RWPE2 (cell line): ENCODE measurements at places on chromosomes 1 and 21.

- no peak for DNase-seq
Measured at GRCh38 chr21:45836268-45836655, 145.3 kb upstream of the COL6A1 start.

DNA sequence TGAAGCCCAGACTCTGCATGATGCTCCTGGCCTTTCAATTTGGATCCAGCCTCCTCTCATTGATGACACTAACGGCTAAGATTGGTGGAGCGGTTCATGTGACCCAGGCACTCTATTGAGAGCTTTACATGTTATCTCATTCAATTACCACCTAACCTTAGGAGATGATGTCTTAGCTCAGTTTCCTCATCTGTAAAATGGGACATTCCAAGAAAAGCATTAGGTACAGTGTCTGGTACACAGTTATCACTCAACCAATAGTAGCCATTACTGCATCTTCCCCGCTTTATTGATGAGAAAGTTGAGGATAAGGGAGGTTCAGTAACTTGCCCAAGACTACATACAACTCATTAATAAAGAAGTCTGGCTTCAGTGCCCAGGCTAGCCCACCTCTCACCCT is 17.0 kb downstream of the HEYL start:
- DNase-seq, result no peak

DNA sequence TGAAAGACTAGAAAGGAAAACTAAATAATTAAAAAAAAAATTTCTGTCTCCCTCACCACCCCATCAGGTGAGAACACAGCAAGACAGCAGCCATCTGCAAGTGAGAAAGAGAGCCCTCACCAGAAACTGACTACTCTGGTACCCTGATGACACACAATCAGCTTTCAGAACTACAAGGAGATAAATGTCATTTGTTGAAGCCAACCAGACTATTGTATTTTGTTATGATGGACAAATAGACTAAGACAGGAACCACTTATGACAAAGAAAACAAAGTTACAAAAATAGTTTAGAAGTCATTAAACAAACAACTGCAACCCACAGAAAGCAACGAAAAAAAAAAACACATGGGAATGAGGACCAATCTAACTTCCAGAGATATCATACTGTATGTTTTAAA is 98.3 kb downstream of the FAF1 start:
- no peak for DNase-seq

GRCh38 chr1:241881440-241881839 is 33.4 kb downstream of the EXO1 start:
- DNase-seq, result no peak

DNA sequence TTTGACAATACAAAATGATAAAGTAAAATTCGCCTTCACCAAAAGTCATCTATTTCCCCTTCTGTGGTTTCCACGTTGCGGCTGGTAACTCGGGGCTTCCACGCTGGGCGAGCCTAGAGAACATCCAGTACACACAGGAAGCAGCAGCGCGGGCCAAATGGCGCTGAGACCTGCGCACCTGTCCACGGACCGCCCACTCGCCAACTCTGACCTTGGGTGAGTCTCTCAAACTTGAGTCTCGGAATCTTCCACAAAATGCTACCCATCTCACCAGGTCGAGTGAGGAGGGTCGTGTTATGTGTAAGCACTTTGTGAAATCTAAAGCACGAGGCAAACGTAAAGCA is 820 bp upstream of the TTF2 start:
- peak; percentile 69 for DNase-seq

DNA sequence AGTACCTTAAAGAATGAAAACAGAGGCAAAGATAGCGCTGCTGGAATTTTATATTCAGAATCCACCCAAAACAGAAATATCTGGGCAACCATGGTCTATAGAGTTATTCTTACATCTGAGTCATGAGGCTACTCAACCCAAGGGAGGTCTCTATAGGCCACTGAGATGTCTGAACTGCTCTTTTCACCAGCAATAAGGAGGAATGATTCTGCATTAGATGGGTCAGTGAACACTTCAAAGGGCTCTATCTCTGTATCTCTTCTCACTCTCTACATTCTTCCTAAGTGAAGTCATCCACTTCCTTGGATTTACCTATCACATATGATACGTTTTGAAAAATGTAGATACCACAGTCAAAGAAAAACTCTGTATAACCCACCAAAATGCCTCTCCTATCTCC is 90.2 kb upstream of the NGF start:
- DNase-seq, result no peak

GRCh38 chr1:160116283-160117147 is 956 bp downstream of the ATP1A2 start:
- DNase-seq, result no peak

DNA sequence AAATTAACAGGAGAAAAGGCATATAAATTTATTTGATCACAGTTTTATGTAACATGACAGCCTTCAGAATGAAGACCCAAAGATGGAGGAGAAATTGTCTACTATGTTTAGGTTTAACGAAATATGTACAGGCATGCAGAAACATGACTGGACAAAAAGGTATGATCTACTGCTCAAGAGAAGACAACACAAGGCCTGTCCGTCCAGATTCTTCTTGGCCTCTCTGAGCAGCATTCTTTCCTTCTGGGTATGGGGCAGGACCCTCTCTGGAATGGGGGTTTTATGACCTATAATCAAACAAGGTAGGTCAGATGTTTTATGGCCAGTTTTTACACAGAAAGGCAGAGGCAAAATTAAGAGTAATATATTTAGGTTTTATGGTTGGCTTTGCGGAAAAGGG is 13.5 kb upstream of the SYNJ1 start:
- no peak for DNase-seq
